Glutamatergic neuron (in vitro differentiated cells): ENCODE measurements at places on chromosomes 3 and 15. TPM values are rescaled to one million over a fixed set of nuclear protein-coding genes. Genes with fewer than 3 reads are reported as not detected.

Gene GOLGA8H
- not detected for total RNA-seq

Gene CEMIP
- 0.25 TPM for total RNA-seq

Gene WDR93
- total RNA-seq, result not detected

Gene SV2B
- total RNA-seq, result 7.1 TPM

Gene PROS1
- total RNA-seq, result 4.9 TPM

Gene CHCHD6
- total RNA-seq, result 17.2 TPM

Gene ST8SIA2
- total RNA-seq, result 30.4 TPM

Gene GOLGA6A
- 0.83 TPM for total RNA-seq

Gene CLDN18
- not detected for total RNA-seq

Gene CHRD
- total RNA-seq, result 47.1 TPM
